ENCODE measurements at places on chromosomes 7 and 10.

GRCh38 chr7:45031829-45032228 is 31.8 kb downstream of the CCM2 start:
- no peak for DNase-seq

- DNase-seq = no peak
Measured at GRCh38 chr10:35821339-35821911, 179.3 kb upstream of the FZD8 start.

GRCh38 chr7:114639451-114639850 is 224.8 kb downstream of the FOXP2 start:
- DNase-seq = no peak

- DNase-seq = peak; percentile 30
Measured at GRCh38 chr10:28217848-28218247, 85.0 kb downstream of the MPP7 start.

- no peak for DNase-seq
Measured at GRCh38 chr10:130231251-130231741, 95.1 kb downstream of the GLRX3 start.

GRCh38 chr7:117319181-117319580 is 3.7 kb downstream of the WNT2 start:
- DNase-seq = no peak

- no peak for DNase-seq
Measured at GRCh38 chr7:130294314-130294713, 1.4 kb downstream of the CPA4 start.

DNA sequence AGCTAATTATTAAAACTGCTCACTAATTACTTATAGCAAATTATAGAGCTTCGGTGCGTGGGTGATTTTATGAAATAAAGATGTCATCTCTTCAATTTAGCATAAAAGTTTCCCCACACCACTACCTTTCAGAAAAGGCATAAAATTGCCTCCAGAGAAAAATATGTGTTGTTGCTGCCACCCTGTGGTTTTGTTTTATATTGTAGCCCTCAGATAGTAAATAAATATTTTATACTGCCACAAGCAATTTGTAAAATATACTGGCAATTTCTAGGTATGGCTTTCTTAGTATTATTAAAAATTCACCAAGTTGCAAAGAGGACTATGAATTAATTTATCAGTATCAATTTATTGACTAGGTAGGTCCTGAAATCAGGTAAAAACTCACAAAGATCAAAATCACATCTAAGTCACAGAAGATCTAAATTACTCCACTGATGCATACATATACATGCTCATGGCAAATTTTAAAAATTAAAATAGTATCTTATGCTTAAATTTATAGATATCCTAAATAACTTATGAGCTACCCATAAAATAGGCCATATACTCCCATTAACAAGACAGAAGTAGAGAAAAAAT is 26.5 kb downstream of the ASNS start:
- DNase-seq = peak; percentile 9

- no peak for DNase-seq
Measured at GRCh38 chr10:132465193-132465888, 68.3 kb downstream of the PWWP2B start.

DNA sequence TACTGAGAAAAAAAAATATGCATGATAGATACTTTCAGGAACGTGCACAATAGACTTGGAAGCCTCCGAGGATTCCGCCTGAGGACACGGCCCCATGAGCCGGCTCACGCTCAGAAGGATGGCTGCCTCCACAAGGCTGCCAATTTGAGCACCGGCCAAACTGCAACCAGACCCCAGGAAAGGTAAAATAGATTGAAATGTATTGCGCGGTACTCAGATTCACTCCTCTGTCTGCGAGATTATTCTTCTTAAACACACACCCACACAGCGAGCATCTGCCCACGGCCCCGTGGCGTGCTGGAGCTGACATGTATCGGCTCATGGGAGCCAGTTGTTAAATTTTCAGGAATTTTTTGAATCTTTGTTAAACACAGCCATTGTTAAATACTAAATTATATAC is 653.2 kb upstream of the MKI67 start:
- DNase-seq = no peak

DNA sequence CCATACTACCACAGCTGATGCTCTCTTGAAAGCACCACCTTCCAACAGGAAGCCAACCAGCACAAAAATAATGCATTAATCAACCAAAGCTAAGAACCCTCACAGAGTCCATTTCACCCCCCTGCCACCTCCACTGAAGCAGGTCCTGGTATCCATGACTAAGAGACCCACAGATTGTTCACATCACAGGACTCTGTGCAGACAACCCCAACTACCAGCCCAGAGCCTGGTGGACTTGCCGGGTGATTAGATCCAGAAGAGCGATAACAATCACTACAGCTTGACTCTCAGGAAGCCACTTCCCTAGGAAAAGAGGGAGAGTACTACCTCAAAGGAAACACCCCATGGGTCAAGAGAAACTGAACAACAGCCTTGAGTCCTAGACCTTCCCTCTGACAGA is 528.1 kb downstream of the KIF20B start:
- DNase-seq = no peak

- DNase-seq = no peak
Measured at GRCh38 chr10:120713573-120714205, 137.5 kb upstream of the WDR11 start.
